ENCODE measurements at places on chromosomes 3 and 15.

- no peak for DNase-seq
Measured at GRCh38 chr3:153974614-153975013, 146.6 kb upstream of the ARHGEF26 start.

DNA sequence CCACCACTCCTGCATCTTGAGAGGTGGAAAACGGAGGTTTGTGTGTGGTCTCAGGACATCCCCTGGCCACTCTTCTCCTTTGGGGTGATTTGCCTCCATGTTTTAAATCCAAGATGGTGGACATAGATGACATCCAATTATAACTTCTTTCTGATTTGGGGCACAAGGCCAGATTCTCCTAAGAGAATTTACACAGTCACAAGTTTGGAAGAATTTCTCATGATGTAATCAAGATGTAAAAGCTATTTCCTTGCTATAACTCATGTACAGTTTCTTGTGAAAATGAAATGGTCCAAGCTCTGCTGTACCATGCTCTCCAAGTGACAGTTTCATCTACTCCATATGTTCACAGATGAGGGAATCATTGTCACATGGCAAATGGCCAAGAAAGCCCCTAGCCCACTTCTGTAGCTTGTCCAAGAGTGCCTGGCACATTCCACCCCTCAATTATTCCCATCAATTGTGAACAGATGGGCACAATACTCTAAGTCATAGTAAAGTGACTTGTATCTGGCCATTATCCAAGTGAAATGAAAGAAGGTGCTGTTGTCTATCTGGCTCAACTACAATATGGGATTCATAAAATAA lies 134.6 kb upstream of the ROPN1 start:
- no peak for DNase-seq

DNA sequence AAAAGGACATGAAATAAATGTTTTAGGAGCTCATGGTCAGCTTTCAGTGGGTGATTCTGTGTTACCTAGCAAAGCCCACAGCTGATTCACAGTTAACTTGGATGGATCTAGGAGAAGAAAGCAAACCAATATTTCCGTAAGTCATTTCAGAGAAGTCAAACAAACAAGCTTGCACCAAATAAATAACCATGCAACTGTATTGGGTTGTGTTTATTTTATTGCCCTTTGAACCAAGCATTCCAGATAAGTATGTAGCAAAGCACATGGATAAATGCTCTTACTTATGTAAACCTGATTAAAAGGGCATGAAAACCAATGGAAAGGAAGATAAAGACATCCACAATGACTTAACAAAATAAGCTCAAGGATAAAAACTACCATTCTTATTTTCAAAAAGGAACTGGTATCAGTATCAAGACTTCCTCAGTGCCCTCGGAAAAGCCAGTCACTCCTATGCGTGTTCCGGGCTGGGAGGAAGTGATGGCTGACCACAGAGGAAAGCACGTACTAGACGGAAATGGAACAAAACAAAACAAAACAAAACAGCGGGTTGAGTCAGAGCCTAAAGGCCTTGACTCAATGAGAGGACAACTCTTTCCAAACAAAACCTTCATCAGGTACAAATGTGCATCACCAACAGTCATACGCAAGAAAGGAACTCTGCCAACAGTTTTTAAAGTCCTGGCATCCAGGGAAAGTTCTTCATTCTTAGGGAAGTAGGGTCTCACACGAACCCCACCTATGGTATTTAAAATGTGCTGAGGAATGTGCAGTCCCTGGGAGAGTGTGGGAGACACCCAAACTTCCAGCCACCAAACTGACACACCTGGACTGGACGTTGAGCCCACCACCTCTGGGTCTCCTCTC lies 103.3 kb downstream of the SNRK start:
- DNase-seq: peak; percentile 44

- DNase-seq: no peak
Measured at GRCh38 chr15:99121691-99122410, 17.0 kb downstream of the SYNM start.

GRCh38 chr3:113275929-113276750 lies 64.8 kb downstream of the BOC start:
- no peak for DNase-seq

GRCh38 chr3:64104006-64104405 lies 80.7 kb upstream of the PSMD6 start:
- DNase-seq: no peak

- no peak for DNase-seq
Measured at GRCh38 chr3:158355623-158356588, 215.1 kb upstream of the MLF1 start.

GRCh38 chr3:4292301-4292700 lies 10.9 kb upstream of the SETMAR start:
- no peak for DNase-seq

DNA sequence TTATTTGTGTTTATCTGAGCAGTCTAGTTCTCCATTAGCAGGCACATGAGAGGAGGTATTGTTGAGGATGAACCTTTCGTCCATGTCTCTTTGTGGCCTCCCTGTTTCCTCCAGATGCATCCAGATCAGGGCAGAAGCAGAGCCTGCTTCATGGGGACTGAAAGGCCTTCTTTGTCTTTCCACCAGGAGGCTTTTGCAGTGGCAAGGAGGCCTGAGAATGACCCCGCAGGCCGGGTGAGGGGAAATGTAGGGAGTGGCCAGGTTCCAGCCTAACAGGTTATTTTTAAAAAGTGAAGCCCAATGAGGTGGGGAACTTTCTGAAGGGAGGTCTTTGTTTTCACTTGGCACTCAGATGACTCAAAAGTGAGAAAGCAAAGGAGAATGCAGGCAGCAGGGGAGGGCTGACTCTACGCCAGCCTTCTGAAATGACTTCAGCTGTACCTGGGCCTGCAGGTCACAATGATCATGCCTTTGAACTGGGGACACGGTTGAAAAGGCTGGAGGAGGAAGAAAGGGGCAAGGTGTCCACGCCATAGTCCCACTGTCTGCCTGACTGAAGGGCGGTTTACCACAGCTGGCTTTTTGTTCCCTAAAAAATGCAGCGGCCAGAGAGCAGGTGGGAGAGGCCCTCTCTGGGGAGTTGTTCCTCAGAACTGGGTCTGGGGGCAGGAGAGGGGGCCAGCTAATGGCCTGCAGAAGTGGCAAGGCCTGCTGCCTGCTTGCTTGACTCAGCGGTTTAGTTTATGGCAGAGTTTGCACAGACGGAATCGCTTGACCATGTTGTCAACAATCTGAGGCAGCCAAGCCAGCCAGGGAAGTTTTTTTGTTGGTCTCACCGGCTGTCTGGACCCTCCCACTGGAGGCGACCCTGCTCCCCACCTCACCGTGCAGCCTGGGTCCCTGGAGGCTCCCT lies 28.7 kb downstream of the CMTM7 start:
- DNase-seq: no peak

GRCh38 chr3:126964950-126965349 lies 18.0 kb upstream of the PLXNA1 start:
- DNase-seq: no peak

DNA sequence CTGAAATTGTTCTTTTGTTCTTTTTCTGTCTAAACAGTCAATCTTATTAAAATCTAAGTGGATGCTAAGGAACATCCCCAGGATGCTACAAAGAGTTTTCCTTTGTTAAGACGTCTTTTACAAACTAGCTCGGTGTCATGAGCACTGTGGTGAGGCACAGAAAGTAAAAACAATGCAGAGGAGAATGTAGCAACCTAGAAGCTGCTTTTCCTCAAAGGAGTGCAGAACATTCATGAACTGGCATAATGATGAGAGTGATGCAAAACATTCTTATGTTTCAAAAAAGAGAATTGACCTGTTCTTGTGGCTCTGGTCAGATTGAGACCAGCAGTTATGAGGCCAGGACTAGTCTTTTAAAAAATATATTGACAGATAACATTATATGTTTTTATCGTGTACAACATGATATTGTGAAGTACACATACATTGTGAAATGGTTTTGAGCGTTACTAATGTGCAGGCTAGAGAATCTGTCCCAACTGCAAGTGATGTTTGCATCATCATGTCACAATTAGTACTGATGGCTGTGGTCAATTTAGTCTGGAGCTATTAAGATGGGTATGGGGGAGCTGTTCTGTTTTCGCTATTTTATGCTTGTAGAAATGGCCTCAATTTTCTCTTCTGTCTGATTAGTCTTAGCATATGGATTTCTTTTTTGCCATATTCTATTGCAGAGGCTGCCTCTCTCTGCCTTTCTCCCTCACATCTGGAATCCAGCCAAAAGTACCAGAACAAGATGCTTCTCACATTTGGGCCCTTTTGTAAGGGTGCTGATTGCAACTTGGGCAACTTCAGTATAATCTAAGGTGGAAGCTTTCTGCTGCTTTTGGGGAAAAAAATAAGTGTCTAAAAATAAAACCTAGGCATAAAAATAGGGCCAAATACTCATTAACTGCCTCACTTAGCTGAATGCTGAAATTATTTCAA lies 50.2 kb downstream of the HHLA2 start:
- DNase-seq: no peak

GRCh38 chr15:67902579-67903009 lies 62.7 kb upstream of the RNU6-1 start:
- DNase-seq: no peak

GRCh38 chr3:52495777-52496602 lies 852 bp downstream of the STAB1 start:
- no peak for DNase-seq

DNA sequence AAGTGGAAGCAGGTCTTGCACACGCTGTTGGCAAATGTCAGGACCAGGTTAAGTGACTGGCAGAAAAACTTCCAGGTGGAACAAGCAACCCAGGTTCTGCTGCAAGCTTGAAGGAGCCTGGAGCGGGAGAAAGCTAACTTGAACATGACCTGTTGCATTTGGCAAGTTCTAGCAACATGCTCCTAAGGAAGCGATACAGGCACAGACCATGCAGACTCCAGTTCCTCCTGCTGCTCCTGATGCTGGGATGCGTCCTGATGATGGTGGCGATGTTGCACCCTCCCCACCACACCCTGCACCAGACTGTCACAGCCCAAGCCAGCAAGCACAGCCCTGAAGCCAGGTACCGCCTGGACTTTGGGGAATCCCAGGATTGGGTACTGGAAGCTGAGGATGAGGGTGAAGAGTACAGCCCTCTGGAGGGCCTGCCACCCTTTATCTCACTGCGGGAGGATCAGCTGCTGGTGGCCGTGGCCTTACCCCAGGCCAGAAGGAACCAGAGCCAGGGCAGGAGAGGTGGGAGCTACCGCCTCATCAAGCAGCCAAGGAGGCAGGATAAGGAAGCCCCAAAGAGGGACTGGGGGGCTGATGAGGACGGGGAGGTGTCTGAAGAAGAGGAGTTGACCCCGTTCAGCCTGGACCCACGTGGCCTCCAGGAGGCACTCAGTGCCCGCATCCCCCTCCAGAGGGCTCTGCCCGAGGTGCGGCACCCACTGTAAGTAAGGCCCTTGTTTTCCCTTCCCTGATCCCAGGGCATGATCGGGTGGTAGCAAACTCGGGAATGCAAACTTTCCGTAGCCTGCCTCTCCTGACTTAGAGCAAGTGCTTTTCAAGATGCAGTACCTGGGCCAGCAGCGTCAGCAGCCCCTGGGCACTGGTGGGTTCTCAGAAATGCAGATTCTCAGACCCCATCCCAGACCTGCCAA lies 759 bp downstream of the GALNT15 start:
- DNase-seq: no peak

DNA sequence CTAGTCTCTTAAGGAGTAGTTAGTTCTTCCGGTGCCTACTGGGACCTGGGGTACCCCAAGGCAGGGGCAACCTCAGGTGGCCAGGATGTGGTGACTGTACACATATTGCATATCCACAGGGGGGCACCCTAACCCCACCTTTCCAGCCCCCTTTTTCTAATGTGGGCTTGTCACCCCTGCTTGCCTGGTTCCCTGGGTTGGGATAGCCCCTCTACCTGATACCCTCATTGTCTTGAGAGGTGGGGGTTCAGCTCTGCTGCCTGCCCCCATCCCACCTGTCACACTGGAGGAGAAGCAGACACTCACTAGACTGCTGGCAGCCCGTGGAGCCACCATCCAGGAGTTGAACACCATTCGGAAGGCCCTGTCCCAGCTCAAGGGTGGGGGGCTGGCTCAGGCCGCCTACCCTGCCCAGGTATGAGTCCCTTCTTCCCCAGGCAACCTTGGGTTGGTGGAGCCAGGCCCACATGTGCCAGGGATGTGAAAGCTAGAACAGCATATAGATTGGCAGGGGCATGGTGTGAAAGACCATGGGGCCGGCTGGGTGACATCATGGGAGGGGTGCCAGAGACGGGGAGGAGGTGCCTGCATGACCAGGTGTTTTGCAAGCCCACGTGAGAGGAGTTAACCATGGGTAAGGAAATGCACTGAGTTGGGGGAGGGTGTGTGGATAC lies 4.0 kb downstream of the GLYCTK start:
- peak; percentile 51 for DNase-seq

GRCh38 chr15:52002351-52002750 lies 16.7 kb upstream of the MAPK6 start:
- DNase-seq: no peak

- DNase-seq: no peak
Measured at GRCh38 chr15:79849789-79850188, 47.0 kb downstream of the MTHFS start.

DNA sequence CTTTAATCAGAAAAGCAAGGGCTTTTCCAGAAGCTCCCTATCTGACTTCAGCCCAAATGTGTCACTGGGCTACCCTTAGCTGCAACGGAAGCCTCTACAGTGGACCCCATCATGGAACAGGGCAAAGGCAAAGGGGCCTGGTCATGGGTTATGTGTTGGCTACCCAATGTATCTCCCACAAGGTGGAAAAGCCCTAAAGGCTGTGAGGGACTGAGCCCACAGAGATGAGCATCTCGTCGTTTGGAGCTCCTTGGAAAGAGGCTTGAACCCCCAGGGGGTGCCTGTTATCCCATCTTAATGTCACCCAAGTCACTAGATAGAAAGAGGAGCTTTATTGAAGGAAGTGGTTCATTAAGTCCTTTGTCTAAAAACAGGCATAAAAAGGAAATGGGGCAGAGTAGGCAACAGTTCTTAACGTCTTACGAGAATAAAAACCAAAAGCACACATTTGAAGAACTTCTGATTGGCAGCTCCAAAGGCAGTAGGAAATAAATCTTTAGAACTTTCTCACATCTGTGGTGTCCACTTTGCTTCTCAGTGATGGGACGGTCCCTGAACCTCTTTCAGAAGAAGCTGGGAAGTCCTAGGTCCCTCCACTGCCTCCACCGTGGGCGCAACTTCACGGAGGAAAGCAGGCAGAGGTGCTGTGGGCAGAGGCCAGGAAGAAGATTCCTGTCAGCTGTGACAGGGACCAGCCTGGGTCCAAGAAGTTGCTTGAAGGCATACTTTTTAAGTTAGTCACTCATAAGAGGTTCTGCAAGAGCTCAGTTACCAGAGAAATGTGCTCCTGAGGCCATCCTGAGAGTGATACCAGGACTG lies 93.7 kb downstream of the MYLK start:
- DNase-seq: no peak

DNA sequence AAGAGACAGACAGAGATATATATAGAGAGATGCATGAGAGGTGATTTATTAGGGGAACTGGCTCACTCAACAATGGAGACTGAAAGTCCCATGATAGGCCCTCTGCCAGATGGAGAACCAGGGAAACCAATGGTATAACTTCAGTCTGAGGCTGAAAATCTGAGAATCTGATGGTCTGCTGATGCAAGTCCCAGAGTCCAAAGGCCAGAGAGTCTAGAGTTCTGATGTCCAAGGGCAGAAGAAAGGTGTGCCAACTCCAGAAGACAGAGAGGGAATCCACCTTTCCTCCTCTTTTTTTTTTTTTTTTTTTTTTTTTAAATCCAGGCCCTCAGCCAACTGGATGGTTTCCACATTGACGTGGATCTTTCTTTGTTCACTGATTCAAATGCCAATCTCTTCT lies 197.9 kb upstream of the MEIS2 start:
- DNase-seq: no peak

GRCh38 chr3:31724116-31724515 lies 191.4 kb downstream of the STT3B start:
- no peak for DNase-seq

GRCh38 chr15:70035051-70035718 lies 62.5 kb downstream of the TLE3 start:
- DNase-seq: no peak
